Testis (tissue), 5 donors: ENCODE measurements at places on chromosomes 5 and 9. TPM values are rescaled to one million over a fixed set of nuclear protein-coding genes. Genes with fewer than 3 reads are reported as not detected.

- no peak overlapping the region for H3K27ac ChIP-seq
- no peak overlapping the region for H3K4me3 ChIP-seq
- no peak for DNase-seq
- no peaks in the 10 kb centered on the region for H3K36me3 ChIP-seq
Observed at GRCh38 chr9:83449166-83449565, 89.0 kb downstream of the FRMD3 start.

Gene PCAT7
- total RNA-seq: 4.3 TPM

Gene IRGM
- total RNA-seq: 1.2 TPM

DNA sequence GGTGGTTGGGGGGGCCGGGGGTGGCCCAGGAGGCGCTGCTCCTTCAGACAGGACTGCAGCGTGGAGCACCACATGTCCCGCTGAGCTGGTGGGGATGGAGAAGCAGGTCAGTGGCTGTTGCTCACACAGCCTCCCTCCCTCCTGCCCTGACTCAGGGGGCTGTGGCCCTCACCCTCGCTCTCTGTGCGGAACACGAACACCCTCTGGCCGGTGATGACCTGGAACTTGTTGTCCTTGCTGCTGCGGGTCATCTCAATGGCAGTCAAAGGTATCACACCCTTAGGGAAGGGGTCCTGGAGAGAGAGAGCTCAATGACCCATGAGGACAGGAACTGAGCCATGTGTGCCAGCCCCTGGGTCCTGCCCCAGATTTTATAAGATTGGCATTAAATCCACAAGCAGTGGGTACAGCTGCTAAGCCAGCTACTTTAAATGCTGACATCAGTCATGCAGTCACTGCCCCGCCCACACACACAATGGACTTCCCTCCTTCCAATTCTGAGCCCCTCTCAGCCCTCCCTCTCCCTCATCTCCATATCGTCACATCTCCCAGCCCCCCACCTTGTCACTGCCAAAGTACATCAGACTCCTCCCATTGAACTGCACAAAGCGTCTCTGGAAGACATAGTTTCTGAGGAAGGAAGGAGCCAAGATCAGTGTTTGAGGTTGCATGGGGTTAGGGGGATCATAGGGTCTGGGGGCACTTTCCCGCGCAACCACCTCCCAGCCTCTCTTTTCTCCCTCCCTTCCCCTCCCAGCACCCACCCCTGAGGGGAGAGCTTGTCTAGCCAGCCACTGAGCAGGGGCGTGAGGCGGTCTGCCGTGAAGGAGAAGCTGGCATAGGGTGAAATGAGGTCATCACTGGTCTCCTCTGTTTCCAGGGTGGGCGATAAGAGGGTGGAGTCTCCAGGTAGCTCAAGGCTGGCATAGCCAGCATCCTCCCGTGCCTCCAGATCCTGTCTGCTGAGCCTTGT, 8.9 kb downstream of the ARAP3 start:
- peaks cover 8% of the 10 kb centered on the region for H3K4me1 ChIP-seq
- no peak overlapping the region for H3K27ac ChIP-seq
- no peak for DNase-seq

Gene SEMA6A
- total RNA-seq: 67.6 TPM

- peaks cover 10% of the 10 kb centered on the region for H3K4me1 ChIP-seq
- no peak overlapping the region for H3K27ac ChIP-seq
- no peaks in the 10 kb centered on the region for H3K27me3 ChIP-seq
- no peak for DNase-seq
- H3K4me3 ChIP-seq: no peak overlapping the region
- no peaks in the 10 kb centered on the region for H3K36me3 ChIP-seq
Observed at GRCh38 chr9:95820074-95820473, 55.4 kb upstream of the ERCC6L2 start.

DNA sequence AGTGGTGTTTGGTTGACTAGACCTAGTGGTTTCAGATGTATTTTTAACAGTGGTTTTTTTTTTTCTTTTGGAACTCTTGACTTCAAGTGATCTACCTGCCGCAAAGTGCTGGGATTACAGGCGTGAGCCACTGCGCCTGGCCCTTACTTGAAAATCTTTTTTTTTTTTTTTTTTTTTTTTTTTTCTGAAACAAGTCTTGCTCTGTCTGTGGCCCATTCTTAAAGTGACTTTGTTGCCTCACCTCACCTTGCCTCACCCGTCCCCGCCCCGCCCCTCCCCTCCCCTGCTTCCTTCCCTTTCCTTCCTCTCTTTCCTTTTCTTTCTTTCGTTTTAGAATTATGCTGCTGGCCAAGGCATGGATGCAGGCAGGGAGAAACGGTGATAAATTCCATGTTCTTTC, 26.0 kb downstream of the GPBP1 start:
- H3K27me3 ChIP-seq: no peaks in the 10 kb centered on the region
- no peak overlapping the region for H3K4me3 ChIP-seq
- H3K4me1 ChIP-seq: no peaks in the 10 kb centered on the region
- no peak for DNase-seq

DNA sequence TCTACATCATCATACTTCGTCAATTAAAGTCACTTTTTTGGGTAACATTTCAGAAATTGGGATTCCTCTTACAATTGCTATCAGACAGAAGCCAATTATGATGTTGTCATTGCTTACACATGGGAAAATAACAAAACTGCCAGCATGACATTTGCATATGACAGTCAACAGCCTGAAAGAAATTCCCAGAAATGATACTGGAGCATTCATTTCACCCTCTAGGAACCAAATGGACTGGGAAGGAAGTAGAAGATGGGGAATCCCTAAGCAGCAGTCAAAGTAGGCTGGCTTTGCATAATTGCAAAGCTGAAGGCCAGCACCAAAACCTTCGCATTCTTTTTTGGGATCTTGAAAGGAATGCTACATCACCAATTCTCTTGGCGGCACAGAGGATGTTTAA, 10.7 kb downstream of the HMGCS1 start:
- H3K27me3 ChIP-seq: no peaks in the 10 kb centered on the region
- H3K4me3 ChIP-seq: no peak overlapping the region
- H3K4me1 ChIP-seq: no peaks in the 10 kb centered on the region
- no peak for DNase-seq

Gene RANBP17
- total RNA-seq: 63.9 TPM

DNA sequence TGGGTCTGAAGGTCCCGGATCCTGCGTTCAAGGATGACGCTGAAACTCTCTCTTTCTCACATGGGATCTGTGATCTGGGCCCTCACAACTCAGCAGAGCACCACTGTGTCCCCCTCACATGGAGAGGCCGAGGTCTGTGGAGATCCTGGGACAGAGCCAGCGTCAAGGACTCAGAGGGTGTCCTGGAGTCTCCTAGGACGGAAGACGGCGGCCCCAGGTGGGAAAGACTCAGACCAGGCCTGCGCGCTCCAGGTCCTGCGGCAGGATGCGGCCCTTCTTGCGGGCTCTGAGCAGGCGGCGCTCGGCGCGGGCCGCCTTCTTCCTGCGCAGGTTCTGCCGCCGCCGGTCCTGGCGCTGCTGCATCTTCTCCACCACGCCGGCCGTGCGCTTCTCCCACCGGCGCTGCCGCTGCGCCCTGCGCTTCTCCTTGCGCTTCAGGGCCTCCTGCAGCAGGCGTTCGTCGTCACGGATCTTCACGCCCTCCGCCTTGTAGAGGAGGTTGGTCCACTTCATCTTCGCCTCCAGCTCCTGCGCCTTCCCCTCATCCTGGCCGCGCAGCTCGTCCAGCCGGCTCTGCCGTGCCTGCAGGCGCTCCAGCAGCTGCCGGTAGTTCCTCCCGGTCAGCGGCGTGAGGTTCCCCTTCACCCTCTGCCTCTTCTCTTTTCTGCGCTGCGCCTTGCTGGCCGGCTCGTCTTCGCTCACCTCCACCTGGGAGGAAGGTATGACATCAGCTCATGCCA, 4.2 kb downstream of the SURF6 start:
- H3K4me3 ChIP-seq: no peak overlapping the region
- peaks cover 13% of the 10 kb centered on the region for H3K4me1 ChIP-seq
- no peak for DNase-seq
- no peaks in the 10 kb centered on the region for H3K27me3 ChIP-seq
- no peak overlapping the region for H3K27ac ChIP-seq
- H3K36me3 ChIP-seq: no peaks in the 10 kb centered on the region

- no peak for DNase-seq
- H3K27ac ChIP-seq: no peak overlapping the region
- H3K4me1 ChIP-seq: no peaks in the 10 kb centered on the region
- no peaks in the 10 kb centered on the region for H3K27me3 ChIP-seq
Observed at GRCh38 chr9:81416476-81417298, 272.7 kb downstream of the TLE1 start.

Gene MEGF10
- total RNA-seq: 4.6 TPM

DNA sequence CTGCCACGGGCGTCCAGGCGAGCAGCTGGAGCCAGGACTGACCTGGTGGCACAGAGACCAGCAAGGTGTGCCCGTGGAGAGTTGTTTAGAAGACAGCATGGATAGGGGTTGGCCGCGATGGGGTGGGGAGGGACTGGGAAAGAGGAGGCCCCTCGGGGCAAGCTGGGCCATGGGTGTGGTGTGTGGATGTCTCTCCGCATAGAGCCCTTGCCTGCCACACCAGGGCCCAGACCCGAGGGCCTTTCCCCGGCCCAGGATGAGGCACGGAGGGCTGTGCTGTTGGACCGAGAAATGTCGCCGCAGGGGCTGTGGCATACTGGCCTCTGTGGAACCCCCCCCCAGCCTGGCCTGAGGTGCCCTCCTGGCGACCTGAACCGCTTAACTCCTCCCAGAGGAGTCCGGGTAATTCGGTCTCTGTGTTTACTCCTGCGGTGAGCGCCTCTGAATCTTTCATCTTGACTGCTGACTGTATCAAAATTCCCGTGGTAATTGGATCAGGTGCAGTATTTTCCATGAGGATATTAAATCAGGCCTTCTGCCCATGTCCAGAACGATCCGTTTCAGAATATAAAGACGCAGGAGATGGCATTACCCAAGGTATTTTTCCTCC, 22.5 kb upstream of the LAMC3 start:
- H3K27ac ChIP-seq: no peak overlapping the region
- no peaks in the 10 kb centered on the region for H3K36me3 ChIP-seq
- H3K4me3 ChIP-seq: no peak overlapping the region
- no peaks in the 10 kb centered on the region for H3K27me3 ChIP-seq

DNA sequence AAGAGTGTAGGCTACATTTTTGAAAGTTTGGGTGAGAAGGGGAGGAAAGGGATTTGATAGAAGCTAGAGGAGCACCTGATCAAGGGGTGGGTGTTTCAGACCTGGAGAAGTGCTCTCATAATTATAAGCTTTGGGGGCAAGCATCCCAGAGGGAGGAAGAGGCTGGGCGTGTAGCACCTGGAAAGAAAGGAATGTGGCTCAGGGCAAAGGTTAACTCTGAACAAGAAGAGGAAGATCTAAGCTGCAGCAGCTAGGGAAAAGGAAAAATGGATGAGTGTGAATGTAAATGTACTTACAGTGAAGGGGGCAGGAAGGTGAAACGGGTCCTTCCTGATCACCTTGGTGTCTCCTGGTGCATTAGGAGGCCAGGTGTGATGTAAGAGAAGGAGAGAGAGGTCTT, 49.8 kb upstream of the ANKRD55 start:
- no peaks in the 10 kb centered on the region for H3K36me3 ChIP-seq
- no peak for DNase-seq
- no peaks in the 10 kb centered on the region for H3K4me1 ChIP-seq
- no peaks in the 10 kb centered on the region for H3K27me3 ChIP-seq
- H3K4me3 ChIP-seq: no peak overlapping the region

DNA sequence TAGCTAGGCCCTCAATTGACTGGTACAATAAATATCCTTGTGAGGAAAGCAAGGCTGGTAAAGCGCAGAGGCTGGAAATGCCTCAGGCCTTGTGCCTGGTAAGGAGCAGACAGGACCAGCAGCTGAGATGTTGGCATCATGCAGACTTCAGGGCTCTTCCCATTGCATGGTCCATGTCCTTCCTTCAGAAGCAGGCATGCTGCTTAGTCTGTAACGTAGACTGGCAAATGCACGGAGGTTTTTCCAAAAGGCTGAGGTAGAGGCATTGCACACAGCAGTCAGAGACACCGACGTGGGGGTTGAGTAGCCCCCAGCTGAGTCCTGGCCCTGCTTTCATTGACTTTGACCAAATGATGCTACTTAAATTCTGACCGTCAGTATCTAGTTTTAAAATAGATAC, 87.1 kb downstream of the ADRB2 start:
- no peaks in the 10 kb centered on the region for H3K36me3 ChIP-seq
- H3K4me1 ChIP-seq: no peaks in the 10 kb centered on the region
- H3K4me3 ChIP-seq: no peak overlapping the region
- no peak for DNase-seq

Gene SPATA31D4
- total RNA-seq: 6.1 TPM

Gene ADRB2
- total RNA-seq: 0.93 TPM

DNA sequence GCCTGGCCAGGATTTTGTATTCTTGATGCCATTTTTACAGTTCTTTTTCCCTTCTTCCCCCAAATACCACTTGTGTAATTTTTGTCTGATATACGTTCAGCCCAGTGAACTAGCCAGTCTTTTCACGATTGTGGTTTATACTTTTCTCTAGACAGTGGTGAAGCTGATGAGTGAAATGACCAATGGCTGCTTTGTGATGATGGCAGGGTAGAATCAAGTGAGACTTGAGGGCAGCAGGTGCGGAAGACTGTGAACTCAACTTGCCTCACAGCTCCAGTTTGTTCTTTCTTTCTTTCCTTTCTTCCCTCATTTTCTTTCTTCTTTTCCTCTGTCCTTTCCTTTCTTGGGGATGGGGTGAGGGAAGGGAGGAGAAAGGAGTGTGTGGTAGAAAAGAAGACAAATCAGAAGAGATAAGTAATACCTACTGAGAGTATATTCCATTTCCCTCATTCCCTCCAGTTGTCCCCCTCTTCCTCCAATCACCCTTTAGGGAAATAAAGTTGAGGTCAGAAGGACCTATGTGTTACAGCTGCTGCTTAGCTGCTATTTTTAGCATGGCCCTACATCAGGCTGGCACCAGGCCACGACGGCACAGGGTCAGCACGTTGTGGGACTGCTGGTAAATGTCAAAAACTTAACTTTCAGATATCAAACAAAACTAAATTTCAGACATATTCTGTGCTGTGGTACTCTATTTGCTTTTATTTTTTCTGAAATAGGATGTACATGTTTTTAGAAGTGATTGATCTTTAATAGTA, 12.3 kb downstream of the ZSWIM6 start:
- no peak for DNase-seq
- no peak overlapping the region for H3K4me3 ChIP-seq
- no peaks in the 10 kb centered on the region for H3K27me3 ChIP-seq

DNA sequence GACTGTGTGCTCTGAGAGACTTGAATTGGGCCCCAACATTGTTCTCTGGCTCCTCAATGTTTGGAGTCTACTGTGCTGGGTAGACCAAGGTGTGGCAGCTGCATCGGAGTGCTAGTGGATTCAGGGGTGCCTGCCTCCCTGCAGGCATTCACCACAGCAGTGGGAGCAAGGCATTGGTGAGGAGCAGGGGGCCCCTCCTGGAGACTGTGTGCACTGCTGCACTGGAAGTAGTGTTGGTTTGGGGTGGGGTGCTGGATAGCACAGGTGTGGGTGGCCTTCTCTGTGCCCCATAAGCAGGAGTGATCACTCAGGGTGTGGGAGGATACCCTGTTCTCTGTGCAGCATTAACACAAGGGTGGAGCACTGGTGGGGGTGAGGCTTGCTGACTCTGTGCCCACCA, 39.2 kb downstream of the INSL6 start:
- no peaks in the 10 kb centered on the region for H3K4me1 ChIP-seq
- no peak overlapping the region for H3K27ac ChIP-seq
- no peak for DNase-seq
- H3K36me3 ChIP-seq: no peaks in the 10 kb centered on the region
- no peaks in the 10 kb centered on the region for H3K27me3 ChIP-seq
- no peak overlapping the region for H3K4me3 ChIP-seq

GRCh38 chr9:115777610-115778009, 376.0 kb upstream of the PAPPA start:
- H3K4me1 ChIP-seq: no peaks in the 10 kb centered on the region
- DNase-seq: no peak
- no peak overlapping the region for H3K27ac ChIP-seq
- no peaks in the 10 kb centered on the region for H3K27me3 ChIP-seq
- H3K36me3 ChIP-seq: no peaks in the 10 kb centered on the region
